K562 (cell line): ENCODE measurements at places on chromosomes 7 and 10.

GRCh38 chr7:70492625-70493024 lies 639.3 kb upstream of the GALNT17 start:
- DNase-seq: no peak

GRCh38 chr7:100568896-100569844 lies 4.5 kb downstream of the SAP25 start:
- peak; percentile 86 for DNase-seq

- no peak for DNase-seq
Measured at GRCh38 chr7:155459700-155460461, 2.0 kb downstream of the EN2 start.

DNA sequence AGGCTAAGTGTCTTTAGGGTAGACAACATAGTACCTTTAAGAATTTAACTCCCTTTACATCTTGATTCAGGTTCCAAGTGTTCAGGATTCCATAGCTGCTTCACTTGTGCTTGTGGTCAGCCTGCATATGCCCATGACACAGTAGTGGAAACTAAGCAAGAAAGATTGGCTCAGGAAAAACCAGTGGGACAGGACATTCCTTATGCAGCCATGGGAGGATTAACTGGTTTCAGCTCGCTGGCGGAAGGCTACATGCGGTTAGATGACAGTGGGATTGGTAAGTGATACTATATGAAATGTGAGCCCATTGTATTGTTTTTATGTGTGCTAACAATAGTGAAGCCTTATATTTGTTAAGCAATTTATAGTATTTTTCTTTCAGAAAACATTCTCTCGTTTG lies 11.3 kb downstream of the FAM221A start:
- no peak for DNase-seq

DNA sequence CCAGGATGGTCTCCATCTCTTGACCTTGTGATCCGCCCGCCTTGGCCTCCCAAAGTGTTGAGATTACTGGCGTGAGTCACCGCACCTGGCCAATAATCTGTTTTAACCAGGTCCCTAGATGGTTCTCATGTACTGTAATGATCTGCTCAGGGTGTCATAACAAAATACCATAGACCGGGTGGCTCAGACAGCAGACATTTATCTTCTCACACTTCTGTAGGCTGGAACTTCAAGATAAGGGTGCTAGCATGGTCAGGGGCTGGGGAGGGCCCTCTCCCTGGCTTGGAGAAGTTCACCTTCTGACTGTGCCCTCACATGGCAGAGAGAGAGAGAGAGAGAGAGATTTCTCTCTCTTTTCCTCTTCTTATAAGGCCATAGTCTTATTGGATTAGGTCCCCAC lies 279.4 kb upstream of the LYZL1 start:
- DNase-seq: peak; percentile 43

DNA sequence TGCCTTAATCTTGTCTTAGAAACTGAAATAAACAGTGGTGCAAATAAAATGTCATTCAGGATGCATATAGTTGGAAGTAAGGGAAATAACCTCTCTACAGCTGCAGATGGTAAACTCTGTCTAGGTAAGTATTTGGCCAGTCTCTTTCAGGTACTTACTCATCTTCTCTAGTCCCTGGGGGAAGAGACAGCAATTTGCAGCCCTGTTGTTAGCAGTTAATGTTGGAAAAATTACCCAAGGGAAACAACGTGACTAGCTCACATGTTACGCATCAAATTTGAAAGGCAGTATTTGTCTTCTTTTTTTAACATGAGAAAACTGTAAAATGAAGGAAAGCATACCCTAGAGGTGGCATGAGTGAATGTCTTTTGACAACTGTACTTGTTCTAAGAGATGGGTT lies 3.2 kb upstream of the HUS1 start:
- DNase-seq: no peak

GRCh38 chr7:150448789-150449147 lies 1.7 kb upstream of the GIMAP8 start:
- peak; percentile 95 for DNase-seq

DNA sequence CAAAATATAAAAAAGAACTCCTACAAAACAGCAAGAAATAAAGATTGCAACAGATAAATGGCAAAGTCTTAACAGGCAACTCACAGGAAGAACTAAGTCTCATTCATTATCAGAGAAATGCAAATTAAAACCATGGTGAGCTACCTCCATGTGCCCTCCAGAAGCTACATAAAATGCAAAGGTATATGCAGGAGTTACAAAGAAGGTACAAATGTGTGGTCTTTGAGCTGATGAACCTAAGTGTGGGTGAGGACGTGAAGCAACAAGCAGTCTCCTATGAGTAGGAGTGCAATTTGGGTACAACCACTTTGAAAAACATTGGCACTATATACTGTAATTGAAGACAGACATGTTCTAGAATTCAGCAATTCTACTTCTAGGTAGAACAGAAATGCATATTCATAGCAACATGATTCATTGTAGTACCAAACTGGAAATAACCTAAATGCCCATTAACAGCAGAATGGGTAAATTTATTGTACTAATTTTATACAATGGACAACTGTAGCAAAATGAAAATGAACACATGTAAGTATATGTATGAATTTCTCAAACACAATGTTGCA lies 61.6 kb upstream of the KCNMA1 start:
- no peak for DNase-seq

- no peak for DNase-seq
Measured at GRCh38 chr10:30565449-30565848, 64.1 kb downstream of the LYZL2 start.

GRCh38 chr7:131664570-131664969 lies 108.1 kb upstream of the PODXL start:
- no peak for DNase-seq

- no peak for DNase-seq
Measured at GRCh38 chr10:3865565-3865964, 80.6 kb upstream of the KLF6 start.

- DNase-seq: no peak
Measured at GRCh38 chr10:7956508-7956907, 98.0 kb upstream of the GATA3 start.

DNA sequence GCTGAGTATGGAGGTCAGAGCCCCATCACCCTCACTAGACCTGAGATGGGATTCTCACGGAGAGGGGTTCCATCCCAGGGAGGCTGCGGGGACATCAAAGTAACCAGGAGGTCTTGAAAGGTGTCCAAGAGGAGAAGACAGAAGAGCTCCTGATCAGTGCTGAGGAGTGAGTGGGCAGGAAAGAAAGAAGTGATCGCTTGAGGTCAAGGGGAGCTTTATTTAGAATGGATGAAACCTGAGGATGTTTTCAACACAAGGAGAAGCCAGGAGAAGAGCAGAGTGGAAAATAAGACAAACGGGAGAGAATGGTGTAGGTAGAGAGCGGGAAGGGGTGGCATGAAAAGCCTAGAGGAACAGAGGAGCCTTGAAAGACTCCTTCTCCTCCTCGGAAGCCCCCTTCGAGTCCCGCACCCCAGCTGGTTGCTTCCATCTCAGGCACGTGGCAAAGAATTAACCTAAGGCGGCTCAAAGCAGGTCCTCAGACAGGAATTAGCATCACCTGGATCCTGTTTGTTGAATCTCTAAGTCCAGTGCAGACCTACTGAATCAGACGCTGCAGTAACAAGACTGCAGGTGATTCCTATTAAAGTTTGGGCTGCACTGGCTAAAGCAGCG lies 5.8 kb downstream of the SVIL start:
- DNase-seq: no peak

DNA sequence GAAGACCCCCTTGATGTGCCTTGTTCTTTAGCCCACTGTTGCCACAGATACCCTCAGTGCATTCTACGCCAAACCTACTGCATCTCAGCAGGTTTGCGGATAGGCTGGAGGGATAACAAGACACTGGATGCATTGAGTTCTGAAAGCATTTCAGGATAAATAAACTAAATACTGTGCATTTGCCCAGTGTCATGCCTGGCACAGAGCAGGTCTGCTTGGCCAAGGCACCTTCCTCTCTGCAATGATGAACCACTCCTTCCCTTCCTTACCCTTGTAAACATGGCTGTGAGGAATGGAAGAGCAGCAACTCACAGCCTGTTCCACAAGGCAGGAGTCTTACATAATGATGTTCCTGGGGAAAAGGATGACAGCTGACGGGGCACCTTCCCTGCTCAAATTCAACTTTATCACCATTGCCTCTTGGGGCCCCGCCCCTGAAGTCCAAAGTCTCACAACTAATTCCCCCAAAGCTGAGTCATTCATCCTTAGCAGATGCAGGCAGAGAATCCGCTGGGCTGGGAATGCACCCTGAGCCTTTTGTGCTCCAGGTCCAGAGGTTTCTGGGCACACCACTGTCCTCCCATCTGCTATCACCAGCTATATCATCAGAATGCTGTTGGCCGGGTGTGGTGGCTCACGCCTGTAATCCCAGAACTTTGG lies 11.6 kb downstream of the DDX56 start:
- peak; percentile 84 for DNase-seq

DNA sequence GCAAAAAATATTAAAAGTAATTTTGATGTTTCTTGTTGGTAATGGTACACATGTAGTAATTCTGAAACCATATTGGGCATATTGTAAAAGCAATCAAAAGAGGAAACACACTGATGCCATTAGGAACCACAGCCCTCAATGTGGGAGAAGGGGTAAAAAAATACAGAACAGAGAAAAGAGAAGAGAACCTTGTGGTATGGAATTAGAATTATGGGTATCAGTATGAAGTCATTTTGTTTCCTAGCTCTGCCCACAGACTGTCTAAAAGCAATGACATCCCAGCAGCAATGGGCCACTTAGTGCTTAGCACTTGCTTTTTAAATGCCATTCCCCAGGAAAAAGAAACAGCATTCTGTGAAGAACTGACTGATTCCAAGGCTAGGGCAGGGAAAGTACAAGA lies 61.5 kb downstream of the CPVL start:
- no peak for DNase-seq

DNA sequence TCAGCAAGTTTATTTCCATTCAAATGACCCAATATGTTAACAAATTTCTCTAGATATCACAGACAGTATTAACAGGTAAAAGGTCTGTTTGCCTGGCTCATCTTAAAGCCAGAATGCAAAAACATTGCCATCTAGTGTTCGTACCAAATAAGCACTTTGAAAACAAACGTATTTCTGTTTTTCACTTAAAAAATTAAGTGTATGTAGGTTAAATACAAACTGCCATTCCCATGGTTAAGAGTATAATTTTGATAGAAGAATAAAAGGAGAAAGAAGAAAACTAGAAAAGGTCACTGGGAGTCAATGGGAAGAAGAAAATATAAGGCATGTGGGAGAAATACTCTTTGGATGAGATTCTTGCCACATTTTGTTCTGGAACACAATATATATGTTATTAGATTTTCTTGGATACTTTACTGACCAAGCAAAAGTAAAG lies 51.0 kb downstream of the ORC5 start:
- no peak for DNase-seq

- DNase-seq: no peak
Measured at GRCh38 chr7:132171130-132171576, 405.1 kb downstream of the PLXNA4 start.

DNA sequence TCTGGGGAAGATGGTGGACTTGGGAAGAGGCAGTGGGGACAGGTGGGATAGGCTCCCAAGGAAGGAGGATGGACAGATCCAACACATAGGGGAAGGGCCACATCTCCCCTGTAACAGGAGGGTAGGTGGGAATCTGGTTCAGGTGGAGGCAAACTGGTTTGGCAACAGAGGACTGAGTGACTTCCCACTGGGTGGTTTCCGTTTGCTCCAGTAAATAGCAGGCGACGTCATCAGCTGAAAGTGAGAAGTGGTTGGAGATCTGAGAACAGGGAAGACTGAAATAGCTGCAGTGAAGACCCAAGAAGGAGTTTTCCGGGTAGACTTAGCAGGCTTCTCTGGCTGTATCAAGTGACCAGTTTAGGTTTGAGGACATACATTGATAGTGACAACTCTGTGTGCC lies 504.4 kb downstream of the GALNT17 start:
- DNase-seq: no peak

- DNase-seq: no peak
Measured at GRCh38 chr10:33333260-33334101, 986 bp downstream of the NRP1 start.

GRCh38 chr7:105353752-105354328 lies 34.9 kb downstream of the SRPK2 start:
- peak; percentile 50 for DNase-seq
